ENCODE measurements at places on chromosomes 11 and 22.
A peak's percentile ranks its signal among the peaks of the same experiment; 100 is the strongest.

- DNase-seq = no peak
Measured at GRCh38 chr11:35594680-35595079, 23.6 kb upstream of the FJX1 start.

GRCh38 chr22:23638611-23639010, 6.5 kb upstream of the DRICH1 start:
- DNase-seq = no peak

GRCh38 chr11:1652771-1653540, 23.4 kb downstream of the KRTAP5-5 start:
- DNase-seq = peak; percentile 91

DNA sequence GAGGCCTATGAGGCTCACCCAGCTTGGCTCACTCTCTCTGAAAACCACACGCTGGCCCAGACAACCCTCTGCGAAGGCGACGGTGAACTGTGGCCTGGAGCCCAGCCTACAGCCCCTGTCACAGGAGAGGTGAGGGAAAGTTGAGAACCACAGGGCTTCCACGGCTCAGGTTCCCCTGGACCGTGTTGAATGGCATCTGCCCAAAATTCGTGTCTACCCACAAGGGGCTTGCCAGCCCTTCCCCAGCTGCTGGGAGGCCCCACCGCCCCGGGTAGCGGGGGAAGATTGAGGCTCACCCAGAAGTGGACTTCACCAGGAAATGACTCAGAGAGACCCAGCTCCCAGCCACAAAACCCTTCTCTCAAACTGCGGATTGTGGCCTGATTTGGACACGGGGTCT, 197.1 kb downstream of the CTTN start:
- DNase-seq = no peak

GRCh38 chr11:134359646-134360045, 27.9 kb downstream of the GLB1L2 start:
- DNase-seq = no peak

DNA sequence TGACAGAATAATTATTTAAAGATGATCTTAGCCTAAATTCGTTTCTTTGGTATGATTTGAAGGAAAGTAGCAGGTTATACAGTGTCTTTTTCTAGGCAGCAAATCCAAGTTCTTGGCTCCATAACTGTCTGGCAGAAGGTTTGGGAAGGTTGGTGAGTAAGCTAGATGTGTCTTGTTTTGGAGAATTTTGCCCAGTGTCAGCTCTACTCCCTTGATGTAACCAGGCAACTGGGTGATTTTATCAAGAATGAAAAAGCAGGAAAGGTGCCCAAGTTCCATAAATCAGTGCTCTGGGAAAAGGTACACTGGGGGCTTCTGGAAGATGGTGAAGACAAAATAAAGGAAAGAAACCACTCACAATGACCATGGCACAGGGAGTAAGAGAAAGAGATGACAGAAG, 71.5 kb upstream of the USP47 start:
- DNase-seq = no peak

GRCh38 chr22:38881464-38881871, 9.5 kb upstream of the CBX6 start:
- DNase-seq = peak; percentile 60

GRCh38 chr11:92768121-92768840, 201.2 kb upstream of the MTNR1B start:
- DNase-seq = no peak

- DNase-seq = no peak
Measured at GRCh38 chr11:75269367-75269660, 28.7 kb downstream of the TPBGL start.

- peak; percentile 43 for DNase-seq
Measured at GRCh38 chr11:7892840-7893254, 38.2 kb downstream of the OR10A6 start.

- no peak for DNase-seq
Measured at GRCh38 chr11:74417860-74418508, 19.8 kb upstream of the PGM2L1 start.

DNA sequence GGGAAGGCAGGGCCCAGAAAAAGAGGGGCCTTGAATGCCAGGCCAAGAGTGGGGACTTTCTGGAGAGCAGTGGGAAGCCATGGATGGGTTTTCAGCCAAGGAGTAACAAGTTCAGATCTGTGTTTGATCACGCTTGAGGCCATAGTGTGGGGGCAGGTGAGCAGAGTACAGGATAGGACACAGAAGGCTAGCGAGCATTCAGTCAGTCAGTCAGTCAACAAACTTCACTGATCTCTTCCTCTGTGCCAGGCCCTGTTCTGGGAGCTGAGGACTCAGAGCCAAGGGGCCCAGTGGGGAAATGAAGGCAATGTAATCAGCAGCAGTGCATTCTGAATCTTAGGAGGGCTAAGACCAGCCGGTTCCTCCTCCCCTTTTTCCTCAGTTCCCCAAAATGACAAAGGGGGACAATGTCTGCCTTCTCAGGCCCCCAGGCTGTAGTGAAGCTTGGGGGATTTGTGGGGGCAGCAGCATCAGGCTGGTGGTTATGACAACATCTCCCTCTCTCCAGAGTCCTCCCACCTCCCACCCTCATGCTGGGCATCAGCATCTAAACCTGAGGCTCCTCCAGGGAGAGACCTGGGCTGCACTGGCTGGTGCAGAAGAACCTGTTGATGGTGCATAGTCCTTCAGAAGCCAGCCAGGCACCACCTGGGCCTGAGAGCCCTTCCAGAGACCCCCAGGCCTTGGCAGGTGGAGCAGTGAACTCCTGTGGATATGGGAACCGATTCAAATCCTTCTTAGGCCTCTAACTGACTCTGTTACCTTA, 42.9 kb upstream of the TPBGL start:
- DNase-seq = no peak

DNA sequence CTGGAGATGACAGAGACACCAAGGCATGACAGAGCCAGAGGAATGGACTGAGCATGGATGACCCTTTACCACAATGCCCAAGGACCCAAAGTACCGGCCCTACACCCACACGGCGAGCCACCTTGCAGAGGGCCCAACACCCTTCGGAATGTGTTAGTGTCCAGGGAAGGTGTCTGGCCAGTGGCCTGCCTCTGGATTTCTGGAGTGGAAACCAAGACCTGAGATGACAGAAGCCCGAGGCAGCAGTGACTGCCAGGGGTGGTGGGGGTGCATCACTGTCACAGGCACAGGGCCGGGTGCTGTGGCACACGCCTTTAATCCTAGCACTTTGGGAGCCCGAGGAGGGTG, 28.7 kb downstream of the PDGFB start:
- no peak for DNase-seq

- peak; percentile 63 for DNase-seq
Measured at GRCh38 chr11:12841946-12842630, 167.0 kb upstream of the RASSF10 start.

- DNase-seq = peak; percentile 53
Measured at GRCh38 chr11:128294671-128295050, 292.7 kb downstream of the ETS1 start.

DNA sequence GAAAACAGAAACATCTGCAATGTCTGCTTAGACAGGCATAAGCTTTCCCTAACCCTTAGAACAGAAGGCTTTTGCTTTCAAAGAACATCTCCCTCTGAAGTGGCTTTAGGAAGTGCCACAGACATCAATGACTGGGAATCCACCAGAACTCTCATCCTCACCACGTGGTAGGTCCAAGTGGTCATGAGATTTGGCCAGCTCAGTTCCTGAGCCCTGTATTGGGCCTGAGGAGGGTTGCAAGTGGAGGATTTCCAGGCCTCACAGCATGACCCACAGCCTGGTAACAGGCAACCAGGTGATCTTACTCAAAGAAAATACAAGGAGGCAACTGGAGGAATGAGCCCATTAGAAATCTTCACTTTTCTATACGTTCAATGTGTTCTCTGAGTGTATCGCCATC, 1.6 kb downstream of the CASP1 start:
- no peak for DNase-seq

- DNase-seq = no peak
Measured at GRCh38 chr11:2383852-2384804, 7.0 kb downstream of the CD81 start.

DNA sequence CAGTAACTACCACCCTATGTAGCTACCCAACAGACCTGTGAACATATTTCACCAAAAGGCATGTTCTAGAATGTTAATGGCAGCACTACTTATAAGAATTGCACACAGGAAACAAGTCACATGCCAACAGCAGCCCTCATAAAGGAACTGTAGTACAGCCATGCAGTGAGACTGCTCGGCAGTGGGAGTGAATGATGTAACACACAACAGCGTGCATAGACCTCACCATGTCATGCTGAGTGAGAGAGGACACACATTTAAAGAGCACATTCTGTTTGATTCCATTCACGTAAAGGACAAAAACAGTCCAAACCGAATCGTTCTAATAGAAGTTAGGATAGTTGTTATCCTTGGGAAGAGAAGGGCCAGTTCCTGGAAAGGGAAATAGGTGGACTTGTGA, 27.2 kb upstream of the KIRREL3 start:
- DNase-seq = no peak

- no peak for DNase-seq
Measured at GRCh38 chr11:131470216-131470925, 100.0 kb downstream of the NTM start.

GRCh38 chr11:75534259-75535069, 8.7 kb upstream of the GDPD5 start:
- DNase-seq = no peak

DNA sequence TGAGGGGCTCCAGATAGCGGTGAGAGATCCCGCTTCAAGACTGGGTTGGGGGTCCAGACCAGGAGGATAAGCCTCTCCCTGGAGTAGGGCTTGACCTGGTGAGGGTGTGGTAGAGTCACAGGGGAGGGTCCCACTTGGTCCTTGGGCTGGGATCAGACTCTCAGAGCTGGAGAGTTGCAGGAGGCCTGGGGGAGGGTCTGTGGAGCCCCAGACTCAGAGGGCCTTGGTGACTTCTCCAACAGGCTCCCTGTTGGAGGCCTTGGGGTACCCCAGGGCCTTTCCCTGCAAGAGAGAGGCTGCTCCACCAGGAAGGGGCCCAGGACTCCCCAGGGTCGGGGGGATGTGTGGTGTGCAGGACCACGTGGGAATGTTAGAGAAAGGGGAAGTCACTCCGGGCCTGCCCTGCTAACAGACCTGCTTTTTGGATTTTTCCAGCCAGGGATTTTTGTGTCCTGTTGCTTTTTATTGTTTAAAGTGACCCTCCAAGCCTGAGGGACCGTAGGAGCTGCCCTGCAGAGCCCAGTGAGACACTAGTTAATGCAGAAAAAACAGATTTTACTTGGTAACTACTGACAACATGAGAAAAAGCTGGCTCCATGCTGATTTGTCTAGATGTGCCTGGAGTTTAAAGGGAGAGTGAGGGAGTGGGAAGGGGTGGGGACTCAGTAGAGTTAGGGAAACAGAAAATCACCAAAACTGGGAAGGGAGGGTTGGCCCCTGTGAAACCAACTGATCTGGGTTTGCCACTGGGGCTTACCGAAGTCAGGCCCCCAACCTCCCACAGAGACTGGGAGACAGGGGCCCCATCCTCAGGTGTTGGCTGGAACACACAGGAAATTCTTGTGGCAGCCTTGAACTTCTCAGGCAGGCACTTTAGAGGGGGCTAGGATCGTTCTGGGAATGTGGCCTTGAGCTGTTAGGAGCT, 801 bp upstream of the TXNRD2 start:
- DNase-seq = peak; percentile 82

DNA sequence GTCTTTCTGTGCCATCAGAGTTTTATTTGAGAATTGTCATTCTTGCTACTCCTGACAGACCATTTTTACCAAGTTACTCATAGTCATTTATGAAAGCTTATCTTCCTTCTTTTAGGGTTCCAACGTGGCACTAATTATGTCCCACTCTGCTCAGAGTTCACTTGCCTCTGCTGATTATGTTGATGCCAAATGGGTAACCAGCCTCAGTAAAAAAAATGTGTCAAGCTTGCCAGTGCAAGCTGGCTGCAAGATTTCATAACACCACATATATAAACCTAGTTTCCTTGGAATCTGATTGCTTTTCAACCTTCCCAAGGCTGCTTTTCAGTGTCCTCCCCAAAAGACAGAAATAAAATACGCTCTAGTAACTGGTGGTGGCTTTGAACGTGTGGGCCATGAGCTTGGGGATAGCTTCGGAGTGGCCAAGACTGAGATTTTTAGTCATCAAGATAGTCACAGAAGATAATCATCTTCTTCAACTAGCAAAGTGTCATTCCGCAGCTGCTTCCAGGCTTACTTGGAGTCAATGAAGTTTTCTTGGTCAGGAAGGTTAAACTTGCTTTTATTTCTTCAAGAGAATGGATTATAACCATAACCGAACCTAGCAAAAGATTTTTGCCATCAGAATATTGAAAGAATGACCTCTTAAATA, 29.5 kb upstream of the APOA1 start:
- DNase-seq = no peak

DNA sequence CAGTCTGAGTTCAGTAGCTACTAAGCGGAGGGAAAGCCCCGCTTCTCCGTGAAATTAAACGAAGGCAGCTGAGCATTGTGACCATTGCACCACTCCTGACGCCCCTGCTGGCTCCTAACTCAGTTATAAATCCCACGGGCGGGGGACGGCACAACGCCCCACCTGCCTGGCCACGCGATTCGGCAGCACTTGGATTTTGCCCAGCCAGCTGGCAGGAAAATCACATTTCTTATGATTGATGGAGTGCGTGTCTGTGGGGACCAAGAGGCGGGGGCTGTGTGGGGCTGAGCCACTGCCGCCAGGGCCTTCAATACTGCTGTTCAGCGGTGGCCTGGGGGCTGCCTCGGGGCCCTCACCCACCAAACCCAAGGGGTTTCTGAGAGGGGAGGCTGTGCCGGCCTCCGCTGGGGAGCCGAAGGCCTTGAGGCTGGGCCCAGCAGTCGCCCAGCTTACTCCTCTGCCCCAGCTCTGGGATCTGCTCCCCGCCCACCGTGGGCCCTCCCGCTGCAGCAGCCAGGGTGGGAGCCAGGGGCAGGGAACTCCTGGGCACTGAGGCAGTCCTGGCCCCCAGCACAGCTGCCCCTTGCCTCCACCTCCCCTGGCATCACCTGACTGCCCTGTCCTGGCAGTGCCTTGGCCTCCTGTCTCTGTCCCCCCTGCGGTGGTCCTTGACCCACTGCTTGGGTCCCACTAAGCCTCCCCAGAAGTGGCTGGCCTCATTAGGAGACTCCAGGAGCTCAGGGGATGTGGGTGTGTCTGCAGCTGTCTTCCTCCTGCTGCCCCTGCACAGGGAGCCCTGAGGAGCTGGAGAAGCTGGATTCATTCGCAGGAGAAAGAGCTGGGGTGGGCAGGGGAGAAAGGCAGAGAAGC, 30.7 kb downstream of the SHISAL1 start:
- no peak for DNase-seq

DNA sequence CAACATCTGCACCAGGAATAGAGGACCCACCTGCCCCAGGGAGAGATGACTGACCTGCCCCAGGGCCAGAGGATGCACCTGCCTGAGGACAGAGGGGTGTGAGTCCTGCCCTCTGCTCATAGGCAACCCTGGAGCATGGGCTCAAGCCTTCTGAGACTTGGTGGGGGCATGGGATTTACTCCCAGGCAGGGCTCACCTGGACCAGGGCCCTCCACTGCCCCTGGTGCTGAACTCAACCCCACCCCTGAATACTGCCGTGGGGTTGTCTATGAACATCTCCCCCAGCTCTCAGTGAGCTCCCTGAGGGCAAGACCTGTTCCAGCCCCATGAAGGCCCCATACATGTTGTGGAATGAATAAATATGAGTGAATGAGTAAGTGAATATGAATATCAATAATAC, 33.8 kb upstream of the MUC5AC start:
- DNase-seq = no peak

GRCh38 chr22:30731658-30732057, 37.0 kb downstream of the OSBP2 start:
- no peak for DNase-seq

GRCh38 chr11:1581976-1582375, 3.1 kb downstream of the KRTAP5-1 start:
- no peak for DNase-seq

GRCh38 chr11:2673250-2673610, 26.6 kb downstream of the KCNQ1OT1 start:
- DNase-seq = no peak

GRCh38 chr22:48950151-48950915, 877.3 kb downstream of the BRD1 start:
- DNase-seq = no peak
